ENCODE measurements at places on chromosomes 4 and X. TPM values are rescaled to one million over a fixed set of nuclear protein-coding genes. Genes with fewer than 3 reads are reported as not detected.

DNA sequence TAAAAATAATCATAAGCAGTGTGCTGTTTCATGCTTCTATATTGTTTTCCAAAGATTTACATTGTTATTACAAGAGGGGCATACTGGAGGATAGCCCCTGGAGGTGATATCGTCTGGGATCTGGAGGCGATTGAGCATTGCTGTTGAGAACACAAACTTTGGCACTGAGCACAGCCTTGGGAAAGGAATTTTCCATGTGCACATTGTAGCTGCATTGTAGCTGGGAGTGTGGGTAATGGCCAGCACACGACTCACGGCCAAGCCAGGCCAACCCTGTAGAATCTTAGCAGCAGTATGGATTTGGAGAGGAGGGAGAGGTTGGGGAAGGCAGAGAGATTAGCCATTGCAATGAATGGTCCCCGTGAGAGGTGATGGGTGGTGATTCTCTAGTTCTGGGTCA, 121.9 kb downstream of the SMIM20 start:
- DNase-seq = no peak

GRCh38 chrX:154596290-154596929, 11.5 kb downstream of the CTAG1A start:
- peak; percentile 7 for DNase-seq

GRCh38 chrX:23900220-23900797, 7.4 kb downstream of the APOO start:
- no peak for DNase-seq

DNA sequence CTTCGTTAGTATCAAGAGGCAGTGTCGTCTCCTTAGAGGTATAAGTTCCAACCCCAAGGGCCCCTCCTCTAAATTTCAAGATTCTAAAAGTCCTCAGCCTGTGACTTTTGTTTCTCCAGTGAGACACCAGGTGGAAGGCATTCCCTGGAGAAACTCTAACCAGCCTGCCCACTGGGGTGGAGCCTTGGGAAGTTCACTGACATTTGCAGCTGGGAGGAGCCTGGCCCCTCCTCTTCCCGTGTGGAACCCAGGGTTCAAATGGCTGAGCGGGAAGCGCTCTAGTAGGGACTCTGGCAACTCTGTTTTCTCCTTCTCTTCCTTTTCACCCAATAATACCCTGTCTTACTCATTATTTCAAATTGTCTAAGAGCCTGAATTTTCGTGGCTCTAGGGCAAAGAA, 325.0 kb downstream of the TLL1 start:
- no peak for DNase-seq

DNA sequence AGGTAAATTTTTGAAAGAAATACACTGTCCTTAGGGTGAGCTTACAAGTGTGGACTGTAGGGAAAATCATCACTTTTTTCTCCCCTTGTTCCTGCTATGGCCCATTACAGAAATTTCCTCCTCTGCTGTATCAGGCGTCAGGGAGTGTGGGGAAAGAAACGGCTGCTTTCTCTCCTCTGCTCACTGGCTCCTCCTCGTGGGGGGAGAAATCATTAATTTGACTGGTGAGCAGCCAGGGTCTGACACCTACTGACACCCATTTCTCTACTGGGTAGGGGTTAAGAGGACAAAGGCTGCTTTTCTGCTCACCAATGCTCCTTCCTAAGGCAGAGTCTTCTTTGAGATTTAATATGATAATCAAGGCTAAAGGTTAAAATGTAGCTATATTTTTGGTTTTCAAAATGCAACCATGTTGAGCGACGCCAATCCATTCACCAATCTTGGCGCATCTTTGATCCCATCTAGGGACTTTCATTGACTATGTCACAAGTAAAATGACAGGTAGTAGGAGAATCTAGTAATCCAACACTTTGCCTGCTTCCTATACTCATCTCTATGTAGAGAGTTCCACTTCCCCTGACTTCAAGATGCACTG, 25.1 kb downstream of the SETD7 start:
- DNase-seq = no peak

- no peak for DNase-seq
Observed at GRCh38 chr4:156805696-156806095, 165.9 kb downstream of the PDGFC start.

GRCh38 chrX:71859637-71860036, 51.0 kb upstream of the NHSL2 start:
- peak; percentile 16 for DNase-seq

Gene CXorf51B
- not detected for polyA plus RNA-seq

Gene GPRASP3
- 21.1 TPM for polyA plus RNA-seq

- no peak for DNase-seq
Observed at GRCh38 chr4:41454423-41454822, 83.5 kb upstream of the LIMCH1 start.

Gene PNMA3
- polyA plus RNA-seq = 22.2 TPM

Gene MTTP
- 15.8 TPM for polyA plus RNA-seq

DNA sequence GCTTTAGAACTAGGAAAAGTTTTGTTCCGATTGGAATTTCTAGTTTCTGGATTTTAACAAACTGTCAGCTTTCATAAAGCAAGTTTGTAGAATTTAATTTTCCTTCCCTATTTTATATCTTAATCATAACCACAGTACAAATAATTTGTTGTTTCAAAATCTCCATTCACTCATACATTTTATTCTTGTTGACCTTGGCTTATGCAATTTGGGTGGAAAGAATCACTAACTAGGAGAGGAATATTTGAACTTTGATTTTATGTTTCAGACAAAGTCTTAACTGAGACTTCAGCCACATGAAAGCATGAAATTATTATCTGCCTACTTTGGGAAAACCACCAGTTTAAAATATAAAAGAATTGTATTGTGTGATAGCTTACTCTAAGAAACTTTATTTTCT, 427.9 kb downstream of the SPRY1 start:
- DNase-seq = no peak

Gene WNK3
- 6.4 TPM for polyA plus RNA-seq

DNA sequence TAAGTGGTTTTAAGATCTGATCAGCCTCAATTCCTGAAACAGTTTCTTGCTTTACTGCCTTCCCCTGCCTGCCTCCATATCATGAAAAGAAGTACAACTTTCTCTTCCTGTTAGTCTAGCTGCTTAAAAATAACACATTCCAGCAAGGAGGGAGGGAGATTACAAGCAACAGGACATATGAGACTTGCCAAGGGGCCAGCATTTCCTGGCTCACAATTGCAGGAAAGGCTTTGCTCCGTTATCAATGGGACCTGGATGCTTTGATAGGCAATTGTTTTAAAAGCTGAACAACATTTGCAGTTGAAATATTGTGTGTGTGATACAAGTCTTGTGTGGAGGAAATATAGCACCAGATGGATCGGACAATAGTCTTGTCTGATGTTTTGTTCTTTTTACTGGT, 425.0 kb downstream of the FAT4 start:
- DNase-seq = no peak

- no peak for DNase-seq
Observed at GRCh38 chrX:41705042-41705441, 16.3 kb downstream of the GPR34 start.

DNA sequence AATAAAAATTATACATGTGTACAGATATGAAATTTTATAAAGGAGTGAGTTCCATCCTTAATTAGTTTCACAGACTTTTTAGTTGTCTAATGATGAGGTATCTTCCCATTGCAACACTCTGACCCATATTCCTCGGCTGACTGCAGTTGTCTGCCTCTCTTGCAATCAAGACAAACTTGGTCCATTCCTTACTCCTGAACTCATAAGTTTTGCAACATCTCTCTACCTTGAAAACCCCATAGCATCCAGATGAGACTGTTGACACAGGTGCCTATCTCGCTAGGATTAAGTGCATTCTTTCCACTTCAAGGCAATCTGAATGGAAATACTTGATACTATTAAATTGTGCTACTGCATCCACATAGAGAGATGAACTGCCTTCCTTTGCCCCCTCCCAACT, 2.3 kb downstream of the XKRX start:
- DNase-seq = no peak

DNA sequence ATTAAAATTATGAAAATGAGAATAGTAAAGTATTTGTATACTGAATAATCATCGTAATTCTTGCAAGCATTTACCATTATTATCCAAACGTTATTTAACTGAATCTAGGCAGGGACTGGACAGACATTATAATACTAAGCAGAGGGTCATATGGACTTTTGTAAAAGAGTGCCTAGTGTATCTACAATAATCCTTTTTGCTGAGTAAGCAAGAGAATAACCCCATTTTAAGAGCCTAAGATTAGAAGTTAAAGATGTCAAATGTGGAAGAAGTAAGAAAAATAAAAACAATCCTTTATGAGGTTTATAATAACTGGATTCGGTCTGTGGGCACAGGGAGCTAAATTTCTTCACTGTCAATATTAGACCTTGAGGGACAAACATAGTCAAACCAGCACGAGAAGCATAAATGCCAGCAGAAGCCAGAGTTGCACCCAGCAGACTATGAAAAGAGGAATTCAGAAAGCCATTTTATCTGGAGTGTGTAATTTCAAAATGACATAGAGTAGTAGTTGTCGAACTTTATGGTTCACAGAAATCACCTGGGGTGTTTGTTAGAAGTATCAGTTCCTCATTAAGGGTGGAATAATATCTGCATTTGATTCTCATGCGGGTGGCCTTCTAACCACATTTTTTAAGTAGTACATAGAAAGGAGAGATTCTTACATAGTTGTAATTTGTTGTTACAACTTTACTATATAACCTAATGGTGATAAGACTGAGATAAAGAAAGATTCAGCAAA, 39.7 kb upstream of the DCLK2 start:
- DNase-seq = no peak

- DNase-seq = no peak
Observed at GRCh38 chr4:110788302-110788701, 165.4 kb upstream of the PITX2 start.

DNA sequence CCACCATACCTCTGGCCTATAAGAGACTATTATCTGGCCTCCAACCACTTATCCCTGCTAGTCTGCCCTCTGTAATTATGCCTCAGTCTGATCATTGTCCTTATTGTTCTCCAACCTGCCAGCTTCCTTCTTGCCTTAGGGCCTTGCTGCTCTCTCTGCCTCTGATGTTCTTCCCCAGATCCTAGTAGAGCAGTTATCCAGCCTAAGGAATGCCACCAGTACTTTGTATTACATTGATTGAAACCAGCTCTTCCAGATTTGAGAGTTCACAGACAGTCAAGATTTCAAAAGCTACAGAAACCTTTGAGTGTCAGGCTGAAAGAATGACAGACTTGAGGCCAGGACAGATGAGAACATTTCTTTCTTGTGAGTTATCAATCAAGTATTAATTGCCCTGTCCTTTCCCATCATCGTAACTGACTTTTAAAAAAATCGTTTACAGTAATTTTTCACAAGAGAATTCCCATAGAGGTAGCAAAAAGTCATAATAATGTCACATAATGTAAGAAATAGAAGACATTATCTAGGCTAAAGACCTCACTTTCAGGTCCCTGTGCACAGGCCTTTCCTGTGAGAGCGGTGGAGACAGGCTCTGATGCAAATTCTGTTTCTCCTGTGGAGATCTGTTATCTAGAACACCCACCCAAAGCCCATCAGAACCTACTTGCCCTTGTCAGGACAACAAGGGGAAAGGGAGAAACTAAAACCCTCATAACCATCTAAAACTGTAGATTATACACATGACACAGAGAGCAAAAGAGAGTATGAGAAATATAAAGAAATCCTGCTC, 64.1 kb upstream of the GUCY1A1 start:
- DNase-seq = no peak

DNA sequence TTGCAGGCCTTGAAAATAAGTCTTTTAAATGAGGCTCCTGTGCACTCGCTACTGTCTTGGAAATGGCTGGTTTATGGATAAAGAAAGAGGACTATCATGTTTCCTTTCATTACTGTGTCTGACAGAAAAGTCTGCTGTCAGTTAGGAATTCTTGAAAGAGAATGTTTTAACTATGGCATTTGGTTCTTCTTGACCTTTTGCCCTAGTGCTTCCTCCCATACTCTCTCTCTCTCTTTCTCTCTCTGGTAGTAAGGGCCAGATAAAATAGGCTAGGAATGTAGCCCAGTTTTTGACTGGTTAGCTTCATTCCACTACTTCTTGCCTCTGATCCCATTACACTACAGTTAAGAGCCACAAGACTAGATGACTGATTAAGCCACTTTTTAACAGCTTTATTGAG, 29.8 kb downstream of the YY2 start:
- no peak for DNase-seq

GRCh38 chr4:90198086-90198847, 71.1 kb downstream of the CCSER1 start:
- no peak for DNase-seq

Gene DRP2
- 2.2 TPM for polyA plus RNA-seq

Gene NKX6-1
- 0.11 TPM for polyA plus RNA-seq

DNA sequence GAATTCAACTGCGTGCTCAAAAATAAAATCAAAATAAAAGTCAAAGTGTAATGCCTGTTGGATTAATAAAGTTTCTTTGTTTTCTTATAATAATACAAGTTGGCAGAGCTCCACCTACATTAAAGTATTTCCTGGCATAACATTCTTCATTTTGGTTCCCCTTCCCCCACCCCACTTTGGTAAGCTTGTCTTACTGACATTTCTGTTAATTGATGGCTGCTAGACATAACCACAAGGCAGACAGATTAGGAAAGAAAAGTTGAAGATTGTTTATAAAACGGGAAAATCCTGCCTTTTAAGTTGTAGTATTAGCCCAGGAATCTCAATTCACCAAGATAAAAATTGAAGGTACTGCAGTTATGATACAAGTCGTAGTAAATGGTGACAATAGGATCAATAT, 246.5 kb upstream of the RPS6KA3 start:
- no peak for DNase-seq

Gene PHEX
- polyA plus RNA-seq = 0.32 TPM

GRCh38 chr4:184238072-184238745, 20.5 kb upstream of the ENPP6 start:
- no peak for DNase-seq

DNA sequence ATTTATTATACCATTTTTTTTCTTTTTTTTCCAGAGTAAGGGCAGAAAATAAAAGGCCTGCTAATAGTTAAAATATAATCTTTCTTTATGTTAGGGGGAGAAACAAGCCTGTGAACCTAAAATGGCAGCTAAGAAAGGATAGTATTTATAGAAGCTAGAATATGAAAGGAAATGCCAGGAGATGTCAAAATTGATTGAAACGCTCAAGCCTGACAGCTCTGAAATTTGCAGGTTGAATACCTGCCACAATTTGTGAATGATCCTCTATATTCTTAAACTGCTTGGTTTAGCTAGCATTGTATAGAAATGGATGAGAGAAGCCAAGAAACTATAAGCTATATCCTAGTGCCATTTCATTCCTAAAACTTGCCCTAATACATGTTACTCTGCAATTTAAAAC, 757.3 kb upstream of the PABPC4L start:
- DNase-seq = no peak

Gene JADE3
- 22.0 TPM for polyA plus RNA-seq

DNA sequence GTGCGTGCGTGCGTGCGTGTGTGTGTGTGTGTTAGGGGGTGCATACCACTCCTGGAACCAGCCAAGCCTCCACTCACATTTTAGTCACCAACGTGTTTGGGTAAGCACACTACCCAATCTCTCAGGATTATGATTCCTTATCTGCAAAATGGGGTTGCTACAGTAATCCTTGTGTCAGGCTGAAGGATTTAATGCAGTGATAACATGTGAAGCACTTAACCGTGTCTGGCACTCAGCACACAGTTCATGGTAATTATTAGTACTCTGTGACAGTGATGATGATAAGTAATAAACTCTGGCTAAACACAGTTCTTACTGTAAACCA, 57.3 kb downstream of the CLDN22 start:
- DNase-seq = no peak

GRCh38 chr4:10278071-10278470, 161.5 kb upstream of the WDR1 start:
- DNase-seq = no peak

- no peak for DNase-seq
Observed at GRCh38 chr4:32748498-32748897, 2028.3 kb downstream of the PCDH7 start.

- DNase-seq = peak; percentile 26
Observed at GRCh38 chr4:127623797-127624083, 9.0 kb upstream of the INTU start.

GRCh38 chr4:129583868-129584267, 487.9 kb downstream of the C4orf33 start:
- no peak for DNase-seq

Data from left renal cortex interstitium (tissue), 4 donors.